IPS DF 6.9 (cell line): ENCODE measurements at places on chromosomes 6 and 20.

DNA sequence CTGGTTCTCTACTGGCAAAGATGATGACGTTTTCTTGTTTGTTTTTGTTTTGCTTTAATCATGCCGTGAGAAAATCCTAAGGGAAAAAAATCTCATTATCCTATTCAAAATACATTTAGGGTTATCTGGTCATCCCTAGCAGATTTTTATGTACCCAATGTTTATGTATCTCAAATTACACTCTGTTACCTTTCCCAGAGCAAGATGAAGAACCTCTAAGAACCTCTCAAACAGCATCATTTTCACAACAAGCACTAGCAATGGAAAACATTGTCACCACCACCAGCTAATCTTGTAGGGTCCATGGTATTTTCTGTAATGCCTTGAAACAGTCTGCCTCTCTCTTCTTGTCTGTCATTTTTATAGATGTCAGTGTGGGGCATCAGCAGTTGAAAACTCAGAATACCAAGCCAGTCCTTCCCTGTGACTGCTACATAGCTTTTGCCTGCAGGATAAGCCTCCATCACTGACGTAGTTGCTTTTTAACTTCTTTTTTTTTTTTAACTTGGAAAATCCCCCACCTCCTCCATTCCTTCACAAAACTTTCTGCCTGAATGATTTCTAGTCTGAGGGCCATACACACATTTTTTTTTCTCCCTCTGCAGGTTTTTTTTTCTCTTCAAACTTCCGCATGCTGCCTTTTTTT lies 2.4 kb upstream of the SNAP25 start:
- DNase-seq: no peak

GRCh38 chr20:36620917-36621316 lies 15.3 kb downstream of the RAB5IF start:
- DNase-seq: no peak

GRCh38 chr6:144617708-144618107 lies 332.6 kb downstream of the UTRN start:
- DNase-seq: no peak

DNA sequence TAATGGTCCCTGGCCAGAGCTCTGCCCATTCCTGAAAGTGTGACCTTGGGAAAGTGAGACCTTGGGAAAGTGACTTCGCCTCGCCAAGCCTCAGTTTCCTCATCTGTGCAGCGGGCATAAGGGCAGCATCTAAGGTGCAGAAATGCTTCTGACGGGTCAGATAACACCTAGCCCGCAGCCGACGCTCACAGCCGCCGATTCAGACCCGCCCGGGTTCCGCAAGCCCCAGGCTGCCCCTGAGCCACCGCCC lies 486 bp downstream of the FKBP1A start:
- no peak for DNase-seq

DNA sequence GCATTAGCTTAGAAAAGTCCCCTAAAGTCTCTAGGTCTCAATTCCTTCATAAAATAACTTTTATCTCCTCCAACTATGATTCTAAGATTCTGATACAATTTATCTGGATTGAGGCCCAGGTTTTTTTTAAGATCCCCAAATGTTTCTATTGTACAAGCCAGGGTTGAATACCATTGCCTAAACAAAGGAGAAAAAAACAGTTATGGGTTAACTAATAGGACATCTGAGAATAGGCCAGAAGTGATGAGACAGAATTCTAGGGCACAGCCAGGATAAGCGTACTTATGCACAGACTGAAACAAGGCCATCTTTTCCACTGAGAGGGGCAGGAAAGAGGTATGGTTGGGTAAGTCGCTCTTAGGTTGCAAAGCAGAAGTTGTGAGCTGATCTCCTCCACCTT lies 26.4 kb downstream of the EPB41L2 start:
- no peak for DNase-seq

DNA sequence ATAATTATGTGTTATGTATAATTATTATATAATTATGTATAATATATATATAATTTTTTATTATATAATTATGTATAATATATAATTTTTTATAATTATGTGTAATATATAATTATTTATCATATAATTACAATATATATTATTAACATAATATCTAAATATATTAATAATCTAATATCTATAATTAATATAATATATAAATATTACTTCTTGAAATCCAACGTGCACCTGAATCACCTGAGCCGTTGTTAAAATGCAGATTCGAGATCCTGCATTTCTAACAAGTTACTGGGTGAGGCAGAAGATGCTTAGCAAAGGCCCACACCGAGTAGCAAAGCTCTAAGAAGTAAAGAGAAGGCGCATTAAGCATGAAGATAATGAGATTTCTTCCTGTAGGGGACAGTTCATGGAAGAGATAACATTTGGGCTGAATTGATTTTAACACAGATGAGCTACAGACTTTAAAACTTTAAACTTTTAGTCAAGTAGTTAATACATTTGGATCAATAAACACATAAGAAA lies 406.4 kb upstream of the PLCB4 start:
- no peak for DNase-seq

DNA sequence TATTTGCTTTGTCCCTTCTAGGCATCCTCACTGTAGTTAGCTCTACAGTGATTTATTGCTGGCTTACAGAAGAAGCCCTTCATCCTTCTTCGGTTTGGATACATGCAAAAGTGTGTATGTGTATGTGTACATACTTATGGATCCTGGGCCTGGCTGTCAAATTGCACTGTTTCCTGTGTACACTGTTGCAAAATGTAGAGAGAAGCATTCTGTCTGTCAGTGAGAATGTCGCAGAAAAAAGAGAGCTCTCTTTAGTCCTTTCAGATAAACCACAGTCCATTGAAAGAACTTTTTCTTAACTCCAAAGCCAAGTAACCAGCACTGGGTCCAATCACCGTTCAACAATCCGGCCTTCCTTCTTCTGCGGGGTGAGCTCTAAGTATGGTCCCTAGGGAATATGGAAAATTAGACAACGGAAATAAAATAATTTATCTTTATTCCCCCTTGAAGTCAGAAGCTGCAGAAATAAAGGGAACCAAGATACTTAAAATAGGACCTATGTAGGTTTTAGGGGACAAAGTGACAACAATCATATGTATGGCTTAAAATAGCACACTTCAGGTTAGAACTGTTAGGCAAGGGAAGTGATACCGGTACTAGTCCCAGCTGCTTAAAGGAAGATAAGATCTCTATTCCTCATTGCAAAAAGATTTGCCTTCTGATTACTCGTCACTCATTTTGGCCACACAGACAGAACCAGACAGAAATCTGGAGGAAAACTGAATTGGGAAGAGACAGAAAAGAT lies 107.0 kb downstream of the CD83 start:
- no peak for DNase-seq

GRCh38 chr6:119172824-119173223 lies 94.4 kb upstream of the FAM184A start:
- DNase-seq: no peak

DNA sequence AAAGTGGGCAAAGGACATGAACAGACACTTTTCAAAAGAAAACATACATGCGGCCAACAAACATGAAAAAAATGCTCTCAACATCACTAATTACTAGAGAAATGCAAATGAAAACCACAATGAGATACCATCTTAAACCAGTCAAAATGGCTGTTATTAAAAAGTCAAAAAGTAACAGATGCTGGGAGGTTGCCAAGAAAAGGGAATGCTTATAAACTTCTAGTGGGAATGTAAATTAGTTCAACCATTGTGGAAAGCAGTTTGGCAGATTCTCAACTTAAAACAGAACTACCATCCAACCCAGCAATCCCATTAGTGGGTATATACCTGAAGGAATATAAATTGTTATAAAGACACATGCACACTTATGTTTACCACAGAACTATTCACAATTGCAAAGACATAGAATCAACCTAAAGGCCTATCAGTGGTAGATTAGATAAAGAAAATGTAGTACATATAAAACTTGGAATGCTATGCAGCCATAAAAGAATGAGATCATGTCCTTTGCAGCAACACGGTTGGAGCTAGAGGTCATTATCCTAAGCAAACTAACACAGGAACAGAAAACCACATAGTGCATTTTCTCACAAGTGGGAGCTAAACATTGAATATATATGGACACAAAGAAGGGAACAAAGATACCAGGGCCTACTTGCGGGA lies 16.3 kb downstream of the CENPQ start:
- DNase-seq: no peak

DNA sequence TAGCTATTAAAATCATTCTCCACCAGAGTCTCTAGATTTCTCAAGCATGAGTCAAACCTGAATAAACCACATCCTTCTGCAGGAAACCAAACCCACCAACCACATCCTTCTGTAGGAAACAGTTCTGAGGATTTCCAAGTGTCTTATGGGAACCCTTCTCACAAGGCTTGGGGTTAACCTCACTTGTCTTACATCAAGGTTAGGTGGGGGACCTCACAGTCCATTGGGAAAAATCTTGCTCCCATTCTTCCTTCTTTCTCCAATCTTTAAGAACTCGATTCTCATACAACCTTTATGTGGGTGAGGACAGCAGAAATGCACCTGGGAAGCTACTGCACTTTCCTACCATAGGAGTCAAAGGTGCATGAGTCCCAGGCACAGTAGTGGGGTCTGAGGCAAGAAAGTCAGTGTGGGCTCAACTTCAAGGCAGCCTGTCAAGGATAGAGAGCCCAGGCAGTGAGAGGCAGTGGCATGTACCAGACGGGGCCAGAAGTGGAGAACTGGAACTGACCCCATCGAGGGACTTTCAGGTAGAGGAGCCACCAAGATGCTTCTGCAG lies 114.5 kb downstream of the SLC22A3 start:
- DNase-seq: no peak

- no peak for DNase-seq
Measured at GRCh38 chr6:106693418-106693817, 64.0 kb downstream of the QRSL1 start.

DNA sequence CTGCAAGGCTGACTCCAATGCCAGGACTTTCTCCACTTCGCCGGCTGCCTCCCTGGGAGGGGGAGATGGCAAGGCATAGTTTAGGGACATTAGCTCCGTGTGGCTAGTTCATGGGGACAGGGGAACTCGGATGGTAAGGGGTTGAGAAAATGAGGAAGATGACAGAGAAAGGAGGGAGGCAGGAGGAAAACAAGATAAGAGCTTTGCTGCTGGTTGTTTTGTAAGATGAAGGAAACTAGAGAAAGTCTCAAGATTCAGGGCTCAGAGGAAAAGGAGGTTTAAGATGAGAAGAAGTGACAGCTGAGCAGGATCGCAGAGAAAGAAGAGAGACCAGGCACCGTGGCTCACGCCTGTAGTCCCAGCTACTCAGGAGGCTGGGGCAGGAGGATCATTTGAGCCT lies 180.9 kb upstream of the RREB1 start:
- DNase-seq: no peak

GRCh38 chr20:63794614-63795013 lies 36.5 kb downstream of the ZBTB46 start:
- DNase-seq: no peak

DNA sequence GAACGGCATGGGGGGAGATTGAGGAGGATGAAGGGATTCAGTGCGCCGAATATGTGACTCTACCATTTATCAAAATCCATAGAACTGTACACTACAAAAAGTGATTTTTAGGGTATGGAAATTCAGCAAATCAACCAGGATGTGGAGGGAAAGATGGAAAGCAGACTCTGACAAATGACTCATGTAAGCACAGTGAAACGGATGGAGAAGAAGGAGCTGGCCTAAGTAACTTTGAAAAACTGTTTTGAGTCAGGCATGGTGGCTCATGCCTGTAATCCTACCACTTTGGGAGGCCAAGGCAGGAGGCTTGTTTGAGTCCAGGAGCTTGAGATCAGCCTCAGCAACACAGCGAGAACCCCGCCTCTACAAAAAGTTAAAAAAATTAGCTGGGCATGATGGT lies 39.2 kb downstream of the MUC22 start:
- no peak for DNase-seq

DNA sequence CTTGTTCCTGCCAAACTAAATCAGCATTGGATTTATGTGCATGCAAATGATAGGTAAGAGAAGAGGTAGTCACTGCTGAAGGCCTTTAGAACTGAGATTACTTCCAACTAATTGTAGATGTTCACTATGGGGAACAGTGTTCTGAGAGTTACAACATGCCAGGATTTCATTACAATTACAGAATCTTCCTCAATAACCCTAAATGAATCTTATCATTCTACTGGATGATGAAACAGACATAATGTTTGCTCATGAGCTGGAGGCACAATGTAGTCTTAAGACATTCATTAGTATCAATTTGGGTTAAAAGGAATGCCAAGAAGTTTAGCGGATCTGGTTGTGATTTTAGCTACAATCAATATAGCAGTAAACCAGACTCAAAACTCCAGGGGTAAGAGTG lies 248.9 kb upstream of the THEMIS start:
- DNase-seq: no peak

DNA sequence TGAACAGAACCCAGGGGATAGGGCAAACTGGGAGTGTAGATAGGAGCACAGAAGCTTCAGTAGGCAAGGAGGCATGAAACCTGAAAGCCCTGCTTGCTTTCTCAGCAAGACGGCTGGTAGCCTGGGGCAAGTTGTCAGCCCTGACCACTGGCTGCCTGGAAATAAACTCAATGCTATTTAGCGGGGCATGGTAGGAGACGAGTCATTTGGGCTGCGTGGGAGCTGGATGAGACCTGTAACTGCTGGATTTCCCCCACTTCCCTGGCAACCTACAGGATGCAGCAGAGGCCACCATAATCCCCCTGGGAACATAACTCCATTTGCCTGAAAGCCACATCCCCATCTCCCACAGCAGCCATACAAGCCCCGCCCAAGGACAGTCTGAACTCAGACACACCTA lies 332.6 kb upstream of the TBX18 start:
- no peak for DNase-seq

- no peak for DNase-seq
Measured at GRCh38 chr6:161439093-161439492, 165.2 kb upstream of the AGPAT4 start.
